ENCODE measurements at places on chromosomes 16 and 17.
A peak's percentile ranks its signal among the peaks of the same experiment; 100 is the strongest.

GRCh38 chr17:44568945-44569858 is 11.9 kb downstream of the FZD2 start:
- DNase-seq = no peak

DNA sequence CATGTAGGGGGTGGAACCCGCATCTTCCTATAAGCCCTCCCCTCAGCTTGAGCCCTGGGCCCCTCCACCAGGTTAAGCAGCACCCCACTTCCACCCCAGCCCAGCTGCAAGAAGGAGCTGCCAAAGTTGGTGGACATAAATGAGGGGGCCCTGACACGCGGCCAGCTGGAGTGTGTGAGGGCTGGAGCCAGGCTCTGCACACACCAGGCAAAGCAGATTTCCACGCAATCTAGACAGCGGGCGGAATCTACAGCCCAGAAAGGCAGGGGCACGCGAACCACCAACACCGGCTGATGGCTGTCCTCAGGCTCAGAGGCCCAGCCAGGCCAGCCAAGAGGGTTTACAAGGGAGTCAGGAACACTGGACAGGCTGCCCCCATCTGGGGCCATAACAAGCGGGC is 171.2 kb downstream of the ZNF423 start:
- no peak for DNase-seq

- no peak for DNase-seq
Measured at GRCh38 chr16:68219725-68220351, 16.1 kb downstream of the ESRP2 start.

- DNase-seq = no peak
Measured at GRCh38 chr17:5740937-5741336, 156.6 kb upstream of the NLRP1 start.

DNA sequence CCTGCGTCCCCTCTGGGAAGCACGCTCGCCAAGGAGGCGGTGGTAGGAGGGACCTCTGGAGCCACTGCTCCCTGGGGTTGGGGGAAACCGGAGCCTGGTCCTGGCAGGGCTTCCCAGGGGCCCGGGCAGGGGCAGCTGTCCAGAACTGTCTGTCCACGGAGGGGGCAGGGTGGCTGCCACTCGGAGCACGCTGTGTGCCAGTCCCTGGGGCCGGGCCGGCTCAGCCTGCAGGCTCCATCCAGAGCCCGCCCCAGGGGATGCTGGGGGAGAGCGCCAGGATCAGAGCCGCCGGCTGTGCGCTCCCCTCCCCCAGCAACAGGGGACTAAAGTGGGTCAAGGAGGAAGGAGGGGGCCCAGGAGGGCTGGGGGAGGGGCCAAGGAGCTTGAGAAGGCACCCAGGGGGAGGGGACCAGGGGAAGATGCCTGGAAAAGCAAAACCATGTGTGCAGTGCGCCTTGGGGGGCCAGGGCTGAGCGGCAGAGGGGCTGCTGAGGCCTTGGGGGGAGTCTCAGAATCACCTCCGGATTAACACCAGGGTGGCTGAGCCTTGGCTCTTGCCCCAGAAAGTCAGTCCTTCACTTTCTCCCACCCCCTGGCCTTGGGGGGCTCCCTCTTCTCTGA is 21.3 kb downstream of the ZNF423 start:
- no peak for DNase-seq

DNA sequence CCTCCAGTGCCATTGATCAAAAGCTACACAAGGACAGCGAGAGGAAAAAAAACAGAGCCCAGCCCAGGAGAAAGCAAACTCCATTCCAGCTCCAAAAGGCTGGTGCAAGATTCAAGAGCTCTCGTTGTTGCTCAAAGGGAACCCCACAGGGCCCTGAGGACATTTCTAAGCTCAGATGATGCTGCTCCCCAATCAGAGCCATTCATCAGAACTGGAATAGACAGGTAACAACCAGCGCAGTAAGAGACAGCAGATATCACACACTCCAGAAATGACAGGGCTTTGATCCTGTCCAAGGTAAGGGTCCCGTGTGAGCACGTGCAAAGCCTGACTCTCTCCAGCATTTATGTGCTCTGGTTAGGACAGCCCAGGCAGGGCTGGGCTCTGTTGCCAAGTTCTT is 20.1 kb downstream of the PMP22 start:
- DNase-seq = no peak

DNA sequence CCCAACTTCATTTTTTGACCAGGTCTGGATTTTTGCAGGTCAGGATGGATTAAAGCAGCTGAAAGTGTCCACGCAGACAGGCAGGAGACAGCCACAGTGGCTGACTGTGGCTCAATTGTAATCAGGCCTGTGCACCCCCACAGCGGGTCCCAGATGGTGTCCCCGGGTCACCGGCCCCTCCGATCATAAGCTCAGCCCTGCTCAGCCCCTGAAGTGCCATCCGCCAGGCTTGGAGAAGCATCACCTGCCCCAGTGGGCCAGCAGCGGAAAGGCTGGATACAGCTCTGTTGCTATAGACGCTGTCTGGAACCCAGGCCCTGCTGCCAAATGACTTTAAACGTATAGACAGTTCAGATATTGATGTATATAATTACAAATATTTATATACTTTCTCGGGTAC is 60.6 kb downstream of the RPH3AL start:
- no peak for DNase-seq

DNA sequence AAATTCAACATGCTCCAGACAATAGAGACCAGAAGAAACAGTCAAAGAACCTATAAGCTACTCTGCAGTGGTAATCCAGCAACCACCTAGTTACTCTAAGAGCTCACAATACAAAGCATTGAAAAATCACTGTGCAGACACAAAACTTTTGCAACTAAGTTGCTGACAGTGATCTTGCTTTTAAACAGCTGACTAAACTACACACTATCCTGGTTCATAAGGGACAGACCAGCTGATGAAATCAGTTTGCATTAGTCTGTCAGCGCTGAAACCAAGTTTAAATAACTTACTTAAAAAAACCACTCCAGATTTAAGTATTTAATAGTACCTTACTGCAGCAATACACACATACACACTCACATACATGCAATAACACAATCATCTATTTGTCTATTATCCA is 4.6 kb downstream of the VEZF1 start:
- no peak for DNase-seq

DNA sequence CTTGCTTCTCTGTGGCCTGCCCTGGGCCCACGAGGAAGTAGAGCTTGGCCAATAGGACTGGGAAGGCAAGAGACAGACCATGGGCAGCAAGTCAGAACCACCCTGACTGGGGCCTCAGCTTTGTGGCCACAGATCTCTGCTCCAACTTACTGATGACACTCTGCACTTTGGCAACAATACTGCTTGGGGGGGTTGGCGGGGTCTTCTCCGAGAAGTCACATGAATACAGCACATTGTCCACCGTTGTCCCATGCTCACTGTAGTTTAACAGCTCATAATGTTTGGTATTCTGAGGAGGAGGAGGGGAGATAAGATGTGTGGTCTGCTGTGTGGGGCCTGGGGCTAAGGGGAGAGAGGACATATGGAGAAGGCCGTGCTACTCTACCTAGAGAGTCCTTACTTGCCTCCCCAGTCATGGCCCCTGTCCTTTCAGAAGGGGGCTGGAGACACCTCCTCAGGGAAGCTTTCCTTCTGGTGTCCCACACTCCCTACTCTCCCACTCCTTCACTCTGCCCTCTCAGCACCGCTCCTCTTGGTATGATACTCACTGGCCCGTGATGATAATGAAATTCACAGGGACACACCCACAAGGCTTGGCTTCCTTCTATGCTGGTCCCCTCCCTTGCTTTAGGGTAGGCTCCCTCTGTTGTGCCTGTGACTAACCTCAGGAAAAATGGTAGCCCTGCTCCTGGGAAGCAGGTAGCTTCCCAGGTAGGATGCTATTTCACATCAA is 4.0 kb upstream of the DHRS13 start:
- DNase-seq = no peak

DNA sequence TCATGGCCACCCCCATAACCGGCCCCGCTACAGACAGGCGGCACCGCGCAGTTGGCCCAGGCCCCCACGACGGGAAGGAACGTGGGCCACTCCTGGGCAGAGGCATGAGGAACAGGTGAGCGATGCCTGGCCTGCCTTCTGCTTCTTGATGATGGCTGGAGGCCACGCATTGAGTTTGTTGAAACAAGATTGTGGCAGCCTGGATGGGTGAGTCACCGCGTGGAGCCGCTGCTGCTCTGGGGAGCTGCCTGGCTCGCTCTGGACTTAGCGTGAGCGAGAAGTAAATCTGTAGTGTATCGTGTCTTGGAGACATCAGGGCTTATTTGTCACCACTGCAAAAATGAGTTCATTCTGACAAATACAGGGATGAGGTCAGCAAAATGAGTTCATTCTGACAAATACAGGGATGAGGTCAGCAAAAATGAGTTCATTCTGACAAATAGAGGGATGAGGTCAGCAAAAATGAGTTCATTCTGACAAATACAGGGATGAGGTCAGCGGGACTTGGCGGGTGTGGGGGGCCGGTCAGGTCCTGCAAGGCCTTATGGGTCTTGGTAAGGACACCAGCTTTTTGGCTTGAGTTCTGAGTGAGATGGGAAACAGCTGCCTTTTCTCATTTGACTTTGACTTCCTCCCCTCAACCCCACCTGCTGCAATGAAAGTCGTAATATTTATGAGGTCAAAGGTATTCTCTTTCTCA is 93.0 kb downstream of the SEC14L1 start:
- DNase-seq = peak; percentile 85

DNA sequence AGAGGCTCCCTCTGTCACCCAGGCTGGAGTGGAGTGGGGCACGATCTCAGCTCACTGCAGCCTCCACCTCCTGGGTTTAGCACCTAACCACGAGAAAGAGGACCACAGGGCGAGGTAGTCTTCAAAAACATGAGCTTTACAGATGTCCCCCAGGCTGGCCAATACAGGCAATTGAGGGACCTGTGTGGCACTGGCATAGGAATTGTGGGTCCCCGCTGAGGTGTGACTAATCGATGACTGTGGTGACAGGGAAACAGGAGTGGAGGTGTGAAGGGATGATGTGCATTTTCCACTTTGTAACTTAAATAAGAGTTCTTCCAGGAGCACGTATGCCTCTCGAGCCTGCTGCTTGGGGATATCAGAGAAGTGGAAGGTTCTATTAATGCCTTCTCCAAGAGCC is 12.6 kb upstream of the ARHGAP17 start:
- DNase-seq = no peak

DNA sequence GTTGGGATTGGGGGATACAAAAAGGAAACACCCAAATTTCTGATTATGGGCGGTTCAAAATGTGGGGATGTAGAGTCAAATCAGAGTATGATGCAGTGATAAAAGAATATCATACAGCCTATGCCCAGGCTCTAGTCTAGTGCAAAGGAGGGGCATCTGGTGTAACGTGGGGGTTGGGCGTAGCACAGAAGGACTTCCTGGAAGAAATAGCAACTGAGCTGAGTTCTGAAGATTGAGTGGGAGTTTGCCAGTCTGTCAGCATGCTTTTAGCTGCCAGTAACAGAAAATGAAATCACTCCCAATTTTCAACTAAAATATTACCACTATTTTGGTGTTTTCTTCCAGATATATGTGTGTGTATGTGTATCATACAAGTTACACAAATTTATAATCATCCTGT is 196.9 kb downstream of the SPECC1 start:
- no peak for DNase-seq
